ENCODE measurements at places on chromosomes 11 and 22.

DNA sequence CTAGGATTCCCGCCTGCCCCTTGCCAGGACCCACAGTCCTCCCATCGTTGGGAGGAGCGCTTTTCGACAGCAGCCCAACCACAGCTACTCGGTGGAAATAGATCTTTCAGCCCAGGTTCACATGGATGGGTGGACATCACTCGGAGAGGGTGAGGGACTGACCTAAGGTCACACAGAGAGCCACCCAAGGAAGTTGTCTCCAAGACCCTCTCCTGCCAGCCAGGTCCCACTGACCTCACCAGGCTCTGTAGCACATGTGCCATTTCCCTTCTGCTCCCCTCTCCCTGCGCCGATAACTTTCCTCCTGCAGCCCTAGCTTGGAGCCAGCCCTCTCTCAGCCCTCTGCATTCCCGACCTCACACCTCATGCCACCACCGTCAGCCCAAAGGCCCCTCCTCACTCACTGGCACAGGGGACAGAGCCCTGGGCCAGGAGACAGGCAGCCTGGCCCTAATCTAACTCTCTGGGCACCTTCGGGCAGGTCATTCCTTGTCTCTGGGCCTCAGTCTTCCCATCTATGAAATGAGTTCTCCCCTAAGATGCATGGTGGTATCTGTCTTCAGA, 4.7 kb downstream of the KCNJ4 start:
- DNase-seq = no peak

DNA sequence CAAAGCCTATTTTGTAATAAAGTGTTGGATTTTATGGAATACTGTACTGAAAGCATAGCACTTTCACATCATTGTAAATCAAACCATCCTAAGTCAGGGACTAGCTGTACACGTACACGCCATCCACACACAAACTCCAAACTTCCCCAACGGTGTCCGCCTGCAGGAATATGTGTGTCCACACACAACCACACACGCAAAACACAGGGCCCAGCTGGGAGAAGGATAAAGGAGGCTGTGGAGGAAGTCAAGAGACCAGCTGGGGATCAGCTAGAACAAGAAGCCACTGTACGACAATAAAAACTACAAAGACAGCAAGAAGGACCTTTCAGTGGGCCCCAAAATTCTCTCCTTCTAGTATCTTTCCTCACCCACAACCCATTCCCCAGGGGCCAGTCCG, 1.6 kb downstream of the TRIM29 start:
- no peak for DNase-seq

GRCh38 chr11:60124802-60125432, 36.5 kb downstream of the MS4A2 start:
- DNase-seq = no peak

DNA sequence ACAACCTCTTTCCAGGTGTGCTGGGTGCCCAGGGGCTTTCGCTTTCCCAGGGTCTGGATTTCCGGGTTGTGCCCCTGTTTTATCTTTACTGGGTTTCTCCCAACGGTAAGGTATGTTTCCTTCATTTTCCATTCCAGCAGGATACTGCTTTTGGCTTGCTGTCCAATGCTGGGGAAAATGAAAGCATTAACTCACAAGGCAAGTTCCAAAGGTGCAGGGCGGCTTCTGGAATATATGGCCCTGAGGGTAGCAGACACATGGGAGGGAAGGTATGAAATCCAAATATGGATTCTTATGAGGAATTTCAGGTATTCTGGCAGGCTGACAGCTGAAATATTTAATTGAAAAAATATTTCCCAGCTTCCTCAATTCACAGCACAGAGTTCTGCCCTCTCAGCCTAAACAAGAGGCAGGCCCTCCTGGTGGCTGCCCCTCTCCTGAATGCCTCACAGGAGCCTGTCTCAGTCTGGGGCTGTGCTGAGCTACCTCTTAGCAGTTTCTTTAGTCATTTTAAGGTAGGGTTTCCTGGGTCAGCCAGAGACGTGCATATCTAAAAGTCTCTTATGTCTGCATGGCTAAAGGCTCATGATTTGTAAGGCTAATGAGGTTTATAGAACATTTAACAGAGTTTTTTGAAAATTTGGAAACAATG, 318.6 kb upstream of the B3GAT1 start:
- DNase-seq = no peak

DNA sequence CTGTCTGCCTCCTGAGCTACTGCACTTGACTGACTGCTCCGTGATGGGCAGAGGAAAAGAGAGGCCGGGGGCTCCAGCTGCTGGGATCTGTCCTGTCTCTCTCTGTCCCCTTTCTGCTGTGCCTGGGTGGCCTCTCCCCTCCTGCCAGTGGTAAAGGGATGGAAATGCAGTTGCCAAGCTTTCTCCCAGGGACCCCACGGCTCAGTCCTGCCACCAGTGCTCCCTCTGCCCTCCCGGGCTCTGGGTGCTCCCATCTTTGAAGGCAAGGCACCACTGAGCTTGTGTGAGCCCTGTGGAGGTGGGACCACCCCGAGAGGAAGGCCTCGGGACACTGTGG, 32.0 kb downstream of the NADSYN1 start:
- no peak for DNase-seq

All from stimulated activated CD8-positive, alpha-beta memory T cell treated with anti-CD3 and anti-CD28 coated beads, Interleukin-7, amount 100 ng/mL, for 24 hours (primary cell).